ENCODE measurements at places on chromosomes 12 and 14.

GRCh38 chr14:74480046-74480445, 13.1 kb downstream of the NPC2 start:
- DNase-seq, result no peak

GRCh38 chr12:64663015-64663414, 52.7 kb downstream of the RASSF3 start:
- DNase-seq, result no peak

- no peak for DNase-seq
Observed at GRCh38 chr12:91317306-91317705, 134.7 kb upstream of the DCN start.

DNA sequence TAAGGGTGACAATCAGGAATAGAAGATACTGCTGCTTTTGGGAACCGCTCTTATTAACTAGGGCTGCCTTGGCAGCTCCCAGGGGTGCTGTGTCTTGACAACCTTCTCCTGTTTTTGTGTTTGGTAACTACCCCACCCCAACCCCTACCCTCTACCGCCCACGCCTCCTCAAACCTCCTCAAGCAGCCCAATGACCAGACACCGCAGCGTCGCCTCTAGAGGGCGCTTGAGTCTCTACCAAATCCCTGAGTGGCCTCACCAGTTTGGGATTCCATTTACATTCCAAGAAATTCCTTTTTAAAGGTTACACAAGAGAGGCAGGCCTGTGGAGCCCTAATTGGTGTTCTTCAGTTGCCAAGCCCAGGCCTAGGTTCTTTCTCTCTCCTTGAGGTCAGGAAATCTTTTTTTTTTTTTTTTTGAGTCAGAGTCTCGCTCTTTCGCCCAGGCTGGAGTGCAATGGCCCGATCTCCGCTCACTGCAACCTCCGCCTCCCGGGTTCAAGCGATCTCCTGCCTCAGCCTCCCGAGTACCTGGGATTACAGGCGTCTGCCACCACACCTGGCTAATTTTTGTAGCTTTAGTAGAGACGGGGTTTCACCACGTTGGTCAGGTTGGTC, 72.4 kb upstream of the USP44 start:
- no peak for DNase-seq

DNA sequence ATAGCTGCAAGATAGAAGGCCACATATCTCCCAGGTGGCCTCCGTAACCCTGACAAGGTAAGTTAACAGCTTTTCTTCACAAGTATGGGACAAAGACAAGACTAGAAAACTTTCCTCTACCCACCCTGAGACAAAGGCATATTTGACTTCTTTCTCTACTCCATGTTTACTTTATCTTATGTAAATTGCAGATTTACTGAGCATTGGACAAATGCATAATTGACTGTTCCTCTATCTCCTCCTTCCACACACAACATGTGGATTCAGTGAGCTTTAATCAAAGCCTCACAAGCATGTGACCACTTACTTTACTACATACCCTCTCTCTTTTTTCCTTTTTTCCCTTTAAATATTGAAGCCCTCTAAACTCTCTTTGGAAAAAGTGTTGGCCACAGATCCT, 289.1 kb upstream of the TMTC1 start:
- DNase-seq, result no peak

- no peak for DNase-seq
Observed at GRCh38 chr12:6849427-6849826, 1.7 kb downstream of the CDCA3 start.

DNA sequence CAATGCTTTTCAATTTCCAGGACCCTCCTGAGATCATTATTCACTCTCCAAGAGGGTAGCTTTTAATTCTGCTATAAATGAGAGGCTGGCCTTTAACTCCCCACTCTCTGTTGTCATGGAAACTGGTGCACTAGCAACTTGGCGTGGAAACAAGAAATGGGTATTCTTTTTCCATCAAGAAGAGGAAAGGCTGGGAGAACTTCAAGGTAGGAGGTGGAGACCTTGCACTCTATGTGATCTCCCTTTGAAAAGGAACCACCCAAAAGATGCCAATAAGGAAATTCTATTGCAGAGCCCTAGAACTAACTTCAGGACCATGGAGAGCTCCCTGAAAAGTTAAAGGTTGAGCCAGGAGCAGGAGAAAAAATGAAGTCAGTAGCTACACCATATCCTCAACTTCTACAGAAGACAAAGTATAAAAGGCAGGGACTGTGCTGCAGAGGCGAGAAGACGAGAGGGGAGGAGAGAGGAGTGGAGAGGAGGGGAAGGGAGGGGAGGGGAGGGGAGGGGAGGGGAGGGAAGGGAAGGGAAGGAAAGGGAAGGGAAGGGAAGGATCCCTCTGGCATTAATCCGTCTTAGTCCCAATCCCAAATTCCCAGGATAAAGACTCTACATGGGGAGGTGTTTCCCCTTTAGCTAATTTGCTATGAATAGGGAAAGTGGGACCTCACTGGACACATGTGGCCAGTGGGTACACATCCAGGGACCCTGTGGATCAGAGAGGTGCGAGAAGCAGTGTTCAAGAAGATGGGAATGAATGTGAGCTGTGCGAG, 46.7 kb upstream of the FICD start:
- DNase-seq, result no peak

DNA sequence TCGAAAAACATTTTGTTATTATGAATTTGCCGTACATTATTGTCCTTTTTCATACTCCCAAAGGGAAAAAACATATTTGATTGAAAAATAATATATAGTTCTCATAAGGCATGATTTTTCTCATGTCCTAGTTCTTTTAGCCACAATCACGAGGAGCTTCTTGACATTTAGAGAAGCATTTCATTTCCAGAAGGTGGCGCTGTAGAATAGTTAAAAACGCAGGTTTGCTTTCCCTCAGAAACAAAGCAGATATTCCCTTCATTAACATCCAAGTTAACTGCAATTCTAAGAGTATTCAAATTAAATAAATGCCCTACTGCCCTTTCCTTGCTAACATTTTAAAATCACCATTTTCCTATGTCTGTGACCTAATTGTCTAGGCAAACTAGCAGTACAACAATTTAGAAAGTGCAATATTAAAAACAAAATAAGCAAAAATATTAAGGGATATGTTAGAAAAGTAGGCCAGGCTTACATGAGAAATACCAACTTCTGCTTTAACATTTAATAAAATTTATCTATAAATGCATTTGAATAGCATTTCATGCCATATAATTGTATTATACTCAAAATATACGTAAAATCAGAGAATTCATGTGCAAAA, 10.9 kb upstream of the PIK3C2G start:
- no peak for DNase-seq

DNA sequence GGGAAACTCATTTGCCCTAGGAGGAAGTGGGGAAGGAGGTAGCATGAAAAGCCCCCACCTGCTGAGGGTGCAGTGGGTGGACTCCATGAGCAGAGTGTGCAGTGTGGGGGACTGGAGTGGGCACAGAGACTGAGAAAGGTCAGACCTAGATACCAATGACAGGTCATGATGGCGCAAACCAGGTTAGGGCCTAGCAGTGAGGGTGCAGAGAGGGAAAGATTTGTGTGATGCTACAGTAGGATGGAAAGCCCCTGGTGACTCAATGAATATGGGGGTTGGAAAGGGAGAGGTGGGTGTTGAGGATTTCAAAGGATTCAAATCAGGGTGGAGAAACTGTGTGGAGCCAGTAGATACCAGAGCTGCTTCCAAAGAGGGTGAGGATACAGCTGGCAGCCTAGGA, 319.2 kb downstream of the DPF3 start:
- no peak for DNase-seq

DNA sequence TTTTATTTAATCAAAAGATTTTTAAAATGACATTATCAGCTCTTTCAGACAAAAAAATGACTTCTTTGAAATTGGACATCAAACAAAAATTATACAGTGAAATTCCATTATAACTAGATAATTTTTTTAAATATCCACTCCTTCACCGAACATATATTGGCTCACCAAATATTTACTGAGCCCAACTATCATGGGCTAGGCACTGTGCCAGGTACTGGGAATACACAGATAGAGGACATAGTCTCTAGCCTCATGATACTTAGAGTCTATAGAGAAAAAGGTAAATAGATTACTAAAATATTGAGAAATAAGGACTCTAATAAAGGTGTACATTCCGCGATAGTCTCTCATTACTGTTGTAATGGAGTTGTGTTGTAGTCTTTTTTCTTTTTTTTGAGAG, 219.9 kb downstream of the SEC23A start:
- DNase-seq, result no peak

DNA sequence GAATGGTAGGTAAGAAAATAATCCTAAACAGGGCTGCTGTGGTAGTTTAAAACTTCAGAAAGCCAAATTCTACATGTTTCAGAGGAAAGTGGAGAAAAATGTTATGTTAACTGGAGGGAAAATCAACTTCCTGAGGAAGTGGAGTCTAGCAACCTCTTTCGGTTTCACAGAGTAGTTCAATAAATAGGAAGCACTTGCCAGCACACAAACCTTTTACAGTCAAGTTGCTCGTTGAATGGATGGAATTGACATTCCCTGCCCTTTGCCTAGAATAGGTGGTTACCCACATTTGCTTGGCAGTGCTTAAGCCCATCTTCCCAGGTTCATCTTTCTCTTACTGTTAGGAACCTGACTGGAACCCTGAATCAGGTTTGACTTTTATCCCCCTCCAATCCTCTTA, 15.9 kb downstream of the ANKRD13A start:
- DNase-seq, result no peak

GRCh38 chr14:95268350-95268749, 51.4 kb downstream of the CLMN start:
- DNase-seq, result no peak

DNA sequence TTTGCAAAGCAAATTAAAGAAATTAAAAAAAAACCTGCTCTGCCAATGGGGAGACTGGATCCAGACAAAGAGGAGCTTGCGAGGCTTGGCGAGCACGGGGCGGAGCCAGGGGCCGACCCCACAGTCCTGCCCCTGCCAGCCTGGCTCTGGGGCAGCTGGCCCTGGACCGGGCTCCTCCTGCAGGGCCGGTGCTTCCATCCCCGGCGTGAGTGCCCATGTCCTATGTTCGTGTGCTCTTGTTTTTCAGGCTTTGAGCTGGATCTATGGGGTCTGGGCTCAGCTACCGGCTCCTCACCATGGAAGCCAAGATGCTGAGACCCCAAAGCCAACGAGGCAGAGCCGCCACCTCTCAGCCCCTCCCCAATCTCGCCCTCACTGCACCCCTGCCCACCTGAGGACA, 176.8 kb downstream of the KIF26A start:
- no peak for DNase-seq

DNA sequence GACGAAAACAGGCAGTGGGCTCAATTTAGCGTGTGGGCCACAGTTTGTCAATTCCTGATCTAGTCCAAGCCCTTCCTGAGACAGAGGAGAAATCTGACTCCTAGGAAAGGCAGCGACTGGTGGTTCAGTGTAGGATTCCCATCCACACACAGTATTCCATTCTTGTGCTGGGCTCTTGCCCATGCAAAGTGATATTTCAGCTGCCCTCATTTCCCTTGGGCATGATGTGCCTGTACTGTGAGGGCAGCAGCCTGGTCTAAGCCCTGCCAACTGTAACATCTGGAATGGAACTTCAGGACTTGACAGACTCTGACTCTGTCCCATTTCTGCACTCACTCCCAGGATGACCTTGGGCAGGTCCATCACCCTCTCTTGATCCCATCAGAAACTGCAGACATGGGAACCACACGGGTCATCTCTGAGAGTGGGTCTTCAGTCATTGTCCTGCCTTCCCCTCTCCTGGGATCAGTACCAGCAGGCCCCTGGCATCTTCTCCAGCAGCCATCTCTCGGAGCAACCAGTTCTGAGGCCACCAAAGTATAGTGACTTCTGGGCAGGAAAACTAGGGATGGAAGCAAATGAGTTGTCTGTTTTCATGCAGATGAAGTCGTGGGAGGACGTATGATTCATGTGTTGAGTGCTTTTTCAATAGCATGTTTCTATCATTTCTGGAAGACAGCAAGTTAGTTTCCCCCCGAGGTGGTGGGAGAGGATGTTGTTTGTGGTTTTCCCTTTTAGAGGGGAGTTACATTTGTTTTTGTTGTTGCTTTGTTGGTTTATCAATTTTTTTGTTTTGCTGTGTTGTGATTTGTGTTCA, 54.2 kb upstream of the BCL2L14 start:
- DNase-seq, result no peak

- no peak for DNase-seq
Observed at GRCh38 chr12:46110223-46110611, 119.8 kb upstream of the SCAF11 start.

DNA sequence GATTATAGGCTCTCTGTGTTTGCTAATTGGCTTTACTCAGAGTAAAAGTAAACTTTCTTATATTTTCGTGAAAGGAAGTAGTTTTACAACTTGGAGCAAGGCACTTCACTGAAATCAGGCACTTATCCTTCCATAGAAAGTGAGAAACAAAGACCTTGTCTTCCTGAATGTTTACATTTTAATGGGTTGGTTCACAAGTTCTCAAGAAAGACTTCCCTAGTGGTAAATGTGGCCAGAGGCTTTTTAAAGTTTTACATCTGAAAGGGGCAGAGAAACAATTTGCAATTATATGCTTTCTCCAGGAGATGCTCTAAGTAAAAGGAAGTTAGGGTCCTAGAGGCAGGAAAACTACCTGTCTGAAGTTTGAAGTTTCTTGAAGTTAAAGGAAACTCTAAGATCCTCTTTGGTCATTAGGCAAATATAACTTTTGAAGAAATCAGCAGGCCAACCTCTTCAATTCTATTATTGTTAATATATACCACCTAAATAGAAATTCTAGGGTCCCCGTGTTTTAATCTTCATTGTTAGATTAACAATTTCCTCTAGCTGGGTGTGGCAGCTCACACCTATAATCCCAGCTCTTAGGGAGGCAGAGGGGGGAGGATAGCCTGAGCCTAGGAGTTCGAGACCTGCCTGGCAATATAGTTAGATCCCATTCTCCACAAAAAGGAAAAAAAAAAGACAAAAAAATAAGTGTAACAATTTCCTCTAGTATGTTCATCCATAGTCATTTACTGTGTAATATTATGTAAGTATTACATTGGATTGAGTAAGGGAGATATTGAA, 644.9 kb upstream of the FOXG1 start:
- DNase-seq, result no peak

GRCh38 chr12:107801150-107801549, 26.6 kb downstream of the ASCL4 start:
- DNase-seq, result no peak

DNA sequence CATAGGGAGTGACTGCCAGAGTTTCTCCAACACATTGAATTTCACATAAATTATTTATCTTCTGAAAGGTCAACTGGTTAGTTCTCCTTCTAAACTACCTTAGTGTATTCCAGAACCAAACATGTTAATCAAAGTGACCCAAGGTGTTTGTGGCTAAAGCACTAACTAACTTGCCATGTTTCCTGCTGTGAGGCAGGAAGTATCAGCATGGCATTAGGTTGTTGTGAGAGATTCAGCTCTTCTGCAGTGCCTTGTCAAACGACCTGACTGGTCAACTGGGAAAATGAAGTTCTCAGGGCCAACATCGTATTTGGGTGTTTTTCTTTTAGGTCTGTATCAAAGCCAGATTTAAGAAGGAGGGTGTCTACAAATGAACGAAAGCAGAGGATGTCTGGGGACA, 448.1 kb downstream of the APAF1 start:
- no peak for DNase-seq

Data from GF-D8 (cell line).